SJCRH30 (cell line): ENCODE measurements at places on chromosomes 12 and 14.
A peak's percentile ranks its signal among the peaks of the same experiment; 100 is the strongest.

GRCh38 chr14:59336098-59336497, 129.1 kb downstream of the GPR135 start:
- no peak for DNase-seq

DNA sequence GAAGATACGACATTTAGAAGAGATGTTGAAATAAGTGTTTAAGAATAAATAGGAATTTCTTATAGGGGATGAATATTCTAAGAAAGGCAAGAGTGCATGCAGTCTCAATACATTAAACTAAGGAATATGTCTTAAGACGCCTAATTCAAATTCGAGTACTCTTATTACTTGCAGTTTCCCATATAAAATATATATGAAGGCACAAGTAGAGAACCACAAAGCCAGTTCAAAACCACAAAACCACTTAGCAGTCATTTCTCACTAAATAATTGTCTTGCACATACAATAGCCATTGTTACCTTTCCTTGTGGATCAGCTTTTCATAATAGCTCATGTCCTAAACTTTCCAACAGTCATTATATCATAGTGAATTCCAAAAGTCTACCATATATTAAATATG, 91.0 kb upstream of the MON2 start:
- no peak for DNase-seq

- DNase-seq, result peak; percentile 86
These were observed 136.1 kb downstream of the FGD4 start for GRCh38 chr12:32535288-32535999.

DNA sequence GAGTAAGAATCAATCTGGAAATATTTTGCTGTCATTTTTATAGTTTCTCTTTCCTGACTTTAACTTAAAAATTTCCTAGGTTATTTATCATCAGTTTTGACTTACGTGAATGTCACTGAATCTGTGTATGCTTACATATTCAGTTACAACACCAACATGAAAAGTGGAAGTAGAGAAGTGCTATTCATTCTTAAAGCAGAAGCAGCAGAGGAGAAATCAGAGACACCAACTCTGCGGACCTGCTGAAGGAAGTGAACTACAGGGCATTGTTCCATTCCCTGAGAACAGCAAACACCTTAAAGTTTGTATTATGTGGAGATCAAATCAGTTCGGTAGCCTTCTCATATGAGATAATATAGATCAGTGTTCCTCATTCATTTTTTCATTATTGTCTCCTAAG, 34.1 kb downstream of the RAD51B start:
- no peak for DNase-seq
